ENCODE measurements at places on chromosomes 2 and 18.
A peak's percentile ranks its signal among the peaks of the same experiment; 100 is the strongest.

DNA sequence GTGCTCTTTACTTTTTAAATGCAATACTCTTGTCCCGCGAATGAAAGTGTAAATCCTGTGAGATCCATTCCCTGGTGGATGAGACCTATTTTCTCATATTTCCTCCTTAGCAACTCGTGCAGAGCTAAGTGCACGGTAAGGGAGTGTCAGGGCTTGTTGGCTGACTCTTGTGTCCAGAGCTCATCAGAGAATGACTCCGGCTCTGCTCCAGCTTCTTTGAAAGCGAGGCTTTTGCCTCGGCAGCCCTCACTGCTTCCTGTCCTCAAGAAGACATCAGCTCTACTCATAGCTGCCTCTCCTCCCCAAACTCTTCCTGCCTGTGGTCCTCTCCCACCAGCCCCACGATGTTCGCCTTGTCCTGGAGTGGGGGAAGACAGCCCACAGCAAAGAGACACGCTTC is 70.7 kb downstream of the LIPG start:
- no peak for DNase-seq

- peak; percentile 87 for DNase-seq
Measured at GRCh38 chr2:102001767-102002142, 10.0 kb downstream of the IL1R2 start.

- DNase-seq: no peak
Measured at GRCh38 chr2:78757191-78757590, 268.3 kb upstream of the REG3G start.

DNA sequence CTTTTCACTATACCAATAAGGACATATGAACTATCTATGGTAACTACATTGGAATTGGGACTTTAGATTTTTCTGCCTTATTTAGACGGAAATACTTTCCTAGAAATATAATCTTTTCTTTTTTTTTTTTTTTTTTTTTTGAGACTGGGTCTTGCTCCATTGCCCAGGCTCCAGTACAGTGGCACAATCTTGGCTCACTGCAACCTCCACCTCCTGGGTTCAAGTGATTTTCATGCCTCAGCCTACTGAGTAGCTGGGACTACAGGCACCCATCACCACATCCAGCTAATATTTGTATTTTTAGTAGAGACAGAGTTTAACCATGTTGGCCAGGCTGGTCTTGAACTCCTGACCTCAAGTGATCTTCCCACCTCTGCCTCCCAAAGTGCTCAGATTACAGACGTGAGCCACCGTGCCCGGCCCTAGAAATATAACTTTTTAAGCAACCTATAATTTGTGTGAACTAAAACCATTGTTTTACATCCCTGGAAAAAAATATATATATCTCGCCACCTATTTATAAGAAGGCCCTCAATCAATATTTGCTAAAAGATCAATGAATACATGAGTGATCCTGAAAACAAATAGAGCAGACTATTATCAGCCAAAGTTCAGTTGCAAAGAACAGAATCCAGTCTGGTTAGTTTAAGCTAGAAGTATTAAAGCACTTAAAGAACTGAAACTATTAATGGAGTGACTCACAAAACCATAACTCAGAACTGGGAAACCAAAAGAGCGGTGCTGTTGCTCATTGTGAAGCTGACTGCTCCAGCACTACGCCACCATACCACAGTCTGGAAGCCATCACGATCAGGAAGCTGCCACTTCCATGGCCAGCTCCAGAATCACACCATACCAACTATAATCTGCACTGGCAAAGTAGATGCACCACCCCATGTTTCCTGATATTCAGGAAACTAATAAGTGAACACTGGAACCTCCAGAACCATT is 8.4 kb upstream of the HNRNPLL start:
- peak; percentile 78 for DNase-seq

GRCh38 chr2:116833052-116833451 is 981.4 kb upstream of the DDX18 start:
- DNase-seq: no peak

- DNase-seq: no peak
Measured at GRCh38 chr2:5794012-5794411, 101.8 kb downstream of the SOX11 start.

GRCh38 chr18:48059455-48060010 is 129.1 kb upstream of the SMAD2 start:
- no peak for DNase-seq

GRCh38 chr18:21191596-21192307 is 50.3 kb upstream of the GREB1L start:
- DNase-seq: peak; percentile 16

- DNase-seq: no peak
Measured at GRCh38 chr18:48605408-48605845, 66.6 kb downstream of the CTIF start.

DNA sequence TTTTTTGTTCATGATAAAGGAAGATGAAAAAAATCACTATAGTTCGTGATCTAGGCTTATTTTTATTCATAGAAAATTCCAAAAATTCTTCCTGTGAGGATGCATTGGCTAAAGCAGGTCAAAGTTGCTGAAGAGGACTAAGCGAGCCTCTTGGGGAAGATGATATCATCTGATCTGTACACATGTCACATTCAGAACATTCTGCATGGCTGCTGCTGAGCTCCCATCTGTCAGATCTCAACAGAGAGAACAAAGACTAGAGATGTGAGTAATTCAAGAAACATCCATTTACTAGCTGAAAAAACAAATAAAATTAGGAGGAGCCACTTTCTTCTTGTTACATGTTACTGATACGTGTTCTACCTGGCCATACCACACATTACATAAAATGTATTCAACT is 518.6 kb upstream of the FSIP2 start:
- DNase-seq: no peak

DNA sequence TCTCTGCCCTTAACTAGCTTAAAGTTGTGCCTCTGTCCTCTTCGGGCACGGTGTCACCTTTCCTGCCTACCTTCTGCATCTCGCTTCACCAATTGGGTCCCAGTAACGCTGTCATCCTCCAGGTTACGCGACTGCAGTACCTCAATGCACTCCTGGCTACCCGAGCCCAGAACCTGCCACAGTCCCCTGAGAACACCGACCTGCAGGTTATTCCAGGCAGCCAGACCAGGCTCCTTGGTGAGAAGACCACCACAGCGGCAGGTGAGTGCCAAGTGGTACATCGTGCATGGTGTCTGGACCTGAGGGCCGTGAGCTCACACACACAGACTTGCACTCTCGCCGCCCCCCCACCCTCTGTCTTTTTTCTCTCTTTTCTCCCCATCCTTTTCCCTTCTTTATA is 12.8 kb downstream of the CNNM3 start:
- no peak for DNase-seq

DNA sequence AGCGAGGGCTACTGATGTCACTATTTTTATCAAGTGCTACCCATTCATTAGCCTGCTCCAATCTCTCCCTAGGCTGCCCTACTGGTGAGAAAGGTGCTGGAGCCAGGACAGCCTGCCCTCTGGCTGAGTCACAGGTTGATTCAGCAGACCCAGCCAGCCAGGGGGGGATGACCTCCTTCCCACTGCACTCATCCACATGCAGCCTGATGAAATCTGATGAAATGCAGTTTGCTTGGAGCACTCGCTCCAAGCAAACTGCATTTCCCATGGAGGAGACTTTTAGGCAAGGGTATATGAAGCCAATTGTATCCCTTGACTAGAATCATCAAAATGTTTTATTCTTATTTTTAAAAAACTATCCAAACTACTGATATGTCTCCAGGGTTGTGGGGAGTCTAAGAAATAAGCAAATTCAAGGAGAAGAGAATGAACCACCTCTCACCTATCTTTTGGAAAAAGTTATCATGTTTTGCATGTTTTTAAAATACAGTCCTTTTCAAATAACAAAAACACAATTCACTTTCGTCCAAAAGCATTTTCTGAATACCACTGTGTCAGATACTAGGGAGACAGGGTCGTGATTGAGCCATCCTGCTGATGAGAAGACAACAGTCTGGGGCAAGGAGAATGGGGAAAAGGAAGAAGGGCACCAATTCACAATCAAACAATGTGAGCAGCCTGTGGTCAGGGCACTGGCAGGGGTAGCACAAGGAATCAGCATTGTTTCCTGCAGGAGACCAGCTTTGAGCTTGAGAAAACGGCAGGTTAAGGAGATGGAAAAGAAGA is 128.3 kb downstream of the AFF3 start:
- no peak for DNase-seq

DNA sequence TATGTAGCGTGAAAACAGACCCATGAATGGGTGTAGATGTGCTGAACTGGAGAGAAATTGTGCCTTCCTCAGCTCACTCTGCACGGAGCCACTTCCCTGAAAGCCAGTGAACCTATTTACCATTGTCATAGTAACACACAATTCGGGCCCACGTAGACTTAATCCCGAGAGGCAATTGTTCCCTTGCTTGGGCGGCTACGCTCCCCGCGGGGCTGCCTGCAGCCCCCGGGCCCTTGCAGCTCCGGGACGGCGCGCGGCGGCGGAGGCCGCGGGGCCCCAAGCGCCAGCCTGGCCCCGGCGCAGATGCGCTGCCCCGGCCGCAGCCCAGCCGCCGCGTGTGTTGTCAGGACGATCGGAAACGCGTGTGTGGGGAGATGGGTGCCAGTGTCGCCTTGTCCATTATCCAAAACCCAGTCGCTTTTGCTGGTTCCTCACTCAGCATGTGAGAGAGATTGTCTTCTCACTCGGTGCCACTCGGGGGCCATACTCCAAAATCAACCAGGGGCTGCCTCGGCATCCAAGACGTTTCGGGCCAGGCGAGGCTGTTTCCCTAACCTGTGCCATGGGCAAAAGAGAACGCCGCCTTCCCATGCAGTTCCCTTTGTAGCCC is 17.9 kb upstream of the LRRTM1 start:
- no peak for DNase-seq

DNA sequence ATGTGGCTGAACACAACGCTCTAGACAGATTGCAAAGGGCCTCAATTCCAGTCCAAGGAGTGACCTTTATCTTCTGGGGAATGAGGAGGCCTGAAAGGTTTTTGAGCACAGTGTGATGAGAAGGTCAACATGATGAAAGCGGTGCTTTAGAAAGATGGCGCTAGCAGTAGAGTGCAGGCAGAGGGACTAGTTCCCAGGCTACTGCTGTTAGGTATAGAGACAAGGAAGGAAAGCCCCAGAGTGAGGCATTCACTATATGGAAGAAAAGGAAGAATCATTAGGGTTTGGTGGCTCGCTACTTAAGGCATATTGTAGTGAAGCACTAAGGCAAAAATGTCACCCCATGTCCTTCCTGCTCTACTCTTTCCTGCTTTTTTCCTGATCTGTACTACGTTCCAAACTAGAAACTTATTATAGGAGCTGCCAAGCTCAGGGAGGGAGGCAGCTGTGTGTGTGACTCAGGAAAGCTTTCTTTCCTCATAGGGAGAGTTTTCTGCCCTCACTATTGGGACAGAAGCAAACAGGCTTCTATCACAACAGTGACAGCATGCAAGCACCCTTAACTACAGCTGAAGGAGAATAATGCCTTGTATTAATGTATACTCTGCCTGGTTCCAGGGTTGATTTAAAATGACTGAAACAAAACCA is 160.8 kb upstream of the CAVIN2 start:
- DNase-seq: no peak

GRCh38 chr2:68730828-68731227 is 3.8 kb upstream of the ARHGAP25 start:
- no peak for DNase-seq

DNA sequence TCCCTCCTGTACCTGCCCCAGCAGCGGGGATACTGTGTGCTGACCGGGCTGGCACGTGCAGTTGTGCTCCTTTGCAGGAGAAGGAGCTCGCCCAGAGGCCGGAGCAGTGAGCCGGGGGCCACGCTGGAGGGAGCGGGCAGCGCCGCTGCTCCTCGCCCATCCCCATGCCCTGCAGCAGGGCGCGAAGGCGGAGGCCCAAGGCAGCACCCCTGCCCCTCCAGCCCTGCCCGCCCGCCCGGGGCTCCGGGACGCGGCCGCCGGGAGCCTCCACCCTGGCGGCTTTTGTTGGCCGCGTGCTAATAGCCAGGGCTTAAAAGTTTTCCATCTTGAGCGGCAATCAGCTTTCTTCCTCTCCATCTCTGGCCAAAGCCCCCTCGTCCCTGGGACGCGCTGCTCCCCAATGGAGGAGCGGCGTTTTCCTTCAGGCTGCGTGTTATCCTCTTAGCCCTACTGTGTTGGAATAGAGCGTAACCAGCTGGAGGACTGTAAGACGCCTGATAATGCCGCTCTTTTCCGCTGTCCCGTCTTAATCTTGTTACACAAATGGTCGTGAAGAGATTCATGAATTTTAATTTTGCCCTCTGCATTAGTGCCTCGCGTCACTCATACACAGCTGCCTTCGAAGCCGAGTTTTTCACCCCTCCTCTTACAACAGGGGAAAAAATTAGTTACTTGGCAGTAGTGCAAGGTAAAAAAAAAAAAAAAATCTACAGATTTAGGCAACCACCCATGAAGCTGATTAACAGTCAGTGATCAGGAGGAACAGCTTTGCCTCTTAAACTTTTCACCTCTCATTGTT is 172.9 kb upstream of the SIX3 start:
- DNase-seq: no peak

DNA sequence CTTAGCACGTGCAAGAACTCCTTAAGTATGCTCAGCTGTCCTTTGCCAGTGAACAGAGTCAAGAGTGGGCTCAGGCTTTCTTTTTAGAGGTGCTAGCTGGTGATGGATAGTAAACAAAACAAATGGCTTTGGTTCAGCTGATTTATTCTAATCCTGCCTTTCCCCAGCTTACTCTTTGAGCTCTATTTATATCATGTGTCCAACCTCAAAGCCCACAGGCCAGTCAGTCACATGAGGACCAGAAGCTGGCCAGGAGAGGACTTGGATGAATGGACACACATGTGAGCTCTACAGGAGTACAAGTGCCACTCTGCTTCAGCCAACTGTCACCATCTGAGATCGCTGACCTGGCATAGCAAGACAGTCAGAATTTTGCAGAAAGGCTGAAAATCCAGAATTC is 59.4 kb downstream of the STK39 start:
- no peak for DNase-seq

GRCh38 chr18:12403601-12404506 is 3.9 kb upstream of the PRELID3A start:
- DNase-seq: peak; percentile 60

DNA sequence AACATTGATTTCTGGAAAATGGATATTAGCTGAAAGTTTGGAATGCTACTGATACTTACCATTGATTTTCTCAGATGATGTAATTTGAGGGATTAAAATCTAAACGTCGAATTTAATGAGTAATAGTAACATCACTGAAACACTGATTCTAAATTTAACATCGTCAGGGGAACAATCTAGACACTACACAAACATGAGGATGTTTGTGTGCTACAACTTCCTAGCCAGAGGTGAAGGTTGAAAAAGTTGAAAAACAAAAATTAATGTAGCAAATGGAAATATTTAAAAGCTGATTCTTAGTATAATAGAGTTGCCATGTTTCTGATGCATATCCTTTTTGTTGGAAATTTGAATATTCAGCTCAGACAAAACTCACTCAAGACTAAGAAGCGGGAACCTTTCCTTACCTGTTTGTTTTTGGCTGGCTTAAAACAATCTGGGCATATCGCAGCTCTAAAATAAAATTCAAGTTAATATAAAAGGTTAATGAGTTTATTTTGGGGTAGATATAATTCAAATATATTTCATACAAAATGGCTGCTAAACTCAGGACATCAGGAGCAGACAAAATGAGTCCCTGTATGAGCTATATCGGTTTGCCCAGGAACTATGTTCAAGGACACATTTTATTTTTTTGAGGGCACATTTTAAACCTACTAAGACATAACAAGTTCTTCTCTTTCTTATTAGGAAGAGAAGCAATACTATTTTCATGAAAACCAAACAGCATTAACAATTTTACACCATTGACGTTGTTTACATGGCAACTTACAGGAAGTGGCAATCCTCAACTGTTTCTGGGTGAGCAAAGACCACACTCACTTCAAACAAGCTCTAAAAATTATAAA is 52.6 kb upstream of the PEX13 start:
- peak; percentile 17 for DNase-seq

- no peak for DNase-seq
Measured at GRCh38 chr18:79961527-79962291, 2.7 kb upstream of the HSBP1L1 start.

GRCh38 chr2:219490186-219490585 is 8.5 kb upstream of the GMPPA start:
- no peak for DNase-seq
